ENCODE measurements at places on chromosomes 16 and 17.

DNA sequence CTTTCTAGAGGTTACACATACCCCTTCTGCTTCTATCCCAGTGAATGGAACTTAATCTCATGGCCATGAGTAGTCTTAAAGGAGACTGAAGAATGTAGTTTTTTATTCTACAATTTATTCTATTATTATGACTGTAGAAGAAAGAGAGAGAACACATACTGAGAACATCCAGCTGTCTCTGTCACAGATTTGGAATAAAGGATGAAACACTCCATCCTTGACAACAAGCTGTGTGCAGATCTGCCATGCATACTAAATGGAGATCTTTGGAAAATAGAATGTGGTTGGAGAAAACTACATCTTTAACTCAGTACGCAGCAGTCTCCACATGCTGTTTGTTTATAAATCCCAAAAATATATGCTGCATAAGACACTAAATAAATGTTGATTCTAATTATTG is 54.1 kb upstream of the NUDT7 start:
- DNase-seq: no peak

DNA sequence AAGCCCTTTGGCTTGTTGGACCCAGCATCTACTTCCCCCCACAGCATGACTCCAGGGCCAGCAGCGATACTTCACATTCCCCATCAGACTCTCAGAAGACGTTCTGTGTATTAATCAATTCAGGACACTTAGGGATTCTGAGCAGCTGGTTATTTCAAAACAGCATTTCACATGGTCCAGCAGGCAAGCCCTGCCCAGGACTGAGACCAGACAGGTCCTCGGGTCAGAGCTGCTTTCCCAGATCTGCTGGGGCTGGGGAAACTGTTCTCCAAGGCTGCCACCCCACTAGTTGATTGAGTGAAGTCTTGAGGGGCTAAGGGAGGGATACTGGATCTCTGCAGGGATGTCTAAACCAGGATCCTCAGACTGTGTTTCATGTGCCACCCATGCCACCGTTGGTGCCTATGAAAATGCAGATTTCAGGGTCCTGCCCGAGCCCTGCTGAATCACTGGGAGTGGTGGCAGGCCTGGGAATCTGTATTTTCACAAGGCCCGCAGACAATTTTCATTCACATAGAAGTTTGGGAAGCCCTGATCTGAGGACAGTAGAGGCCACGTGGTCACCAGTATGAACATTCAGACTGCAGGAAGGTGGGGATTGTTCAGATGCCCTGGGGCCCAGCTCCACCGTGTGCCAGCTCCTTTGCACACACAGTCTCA is 40.6 kb upstream of the CDH5 start:
- DNase-seq: no peak

- no peak for DNase-seq
Observed at GRCh38 chr16:86734543-86735460, 156.5 kb downstream of the FOXL1 start.

DNA sequence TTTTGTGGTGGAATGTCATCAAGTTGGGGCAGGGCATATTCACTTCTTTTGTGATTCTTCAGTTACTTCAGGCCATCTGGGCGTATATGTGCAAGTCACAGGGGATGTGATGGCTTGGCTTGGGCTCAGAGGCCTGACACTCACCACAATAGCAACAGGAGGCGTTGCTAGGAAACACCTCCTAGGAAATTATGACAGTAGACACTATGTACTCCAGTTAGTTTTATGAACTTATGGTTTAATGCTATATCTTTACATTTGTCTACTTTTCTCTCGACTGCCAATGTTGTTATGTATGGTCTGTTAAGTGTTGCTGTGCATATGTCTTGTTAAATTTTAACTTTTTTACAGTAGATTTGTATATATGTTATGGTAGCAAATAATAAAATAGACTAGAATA is 788.7 kb upstream of the GOT2 start:
- DNase-seq: no peak

DNA sequence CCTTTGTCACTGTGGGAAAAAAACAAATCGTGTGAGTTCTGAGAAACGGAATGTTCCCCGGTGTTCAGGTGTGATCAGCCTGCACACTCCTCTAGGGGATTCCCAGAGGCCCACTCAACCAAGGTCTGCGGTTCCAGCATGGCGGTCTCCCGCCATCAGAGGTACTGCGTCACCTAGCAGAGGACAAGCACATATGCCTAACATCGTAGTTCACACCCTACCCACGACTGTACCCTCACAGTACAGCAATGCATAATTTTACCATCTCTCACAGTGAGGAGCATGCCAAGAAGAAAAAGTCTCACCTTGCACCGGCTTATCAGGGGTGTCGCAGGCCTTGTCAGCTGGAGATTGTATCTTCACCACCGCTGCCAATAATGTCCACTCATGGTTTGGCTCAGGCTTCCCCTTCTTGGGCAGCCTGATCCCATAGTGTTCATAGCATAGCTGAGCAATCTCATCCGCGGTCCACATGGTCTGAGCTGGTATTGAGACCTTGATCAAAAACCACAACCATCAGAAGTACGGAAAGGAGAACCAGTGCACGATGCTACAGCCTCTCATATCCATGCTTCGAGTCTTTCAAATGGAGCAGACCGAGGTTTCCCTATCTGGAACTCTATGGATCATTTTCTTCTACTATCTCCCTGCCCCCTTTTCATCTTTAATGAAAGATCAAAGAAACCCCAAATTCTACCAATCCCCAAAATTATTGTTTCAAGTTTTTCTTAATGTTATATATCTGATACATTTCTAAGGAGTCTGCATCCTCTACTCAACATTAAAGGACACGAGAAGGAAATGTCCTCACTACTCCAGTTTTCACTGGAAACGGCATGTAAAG is 2.5 kb downstream of the ADAT1 start:
- no peak for DNase-seq

DNA sequence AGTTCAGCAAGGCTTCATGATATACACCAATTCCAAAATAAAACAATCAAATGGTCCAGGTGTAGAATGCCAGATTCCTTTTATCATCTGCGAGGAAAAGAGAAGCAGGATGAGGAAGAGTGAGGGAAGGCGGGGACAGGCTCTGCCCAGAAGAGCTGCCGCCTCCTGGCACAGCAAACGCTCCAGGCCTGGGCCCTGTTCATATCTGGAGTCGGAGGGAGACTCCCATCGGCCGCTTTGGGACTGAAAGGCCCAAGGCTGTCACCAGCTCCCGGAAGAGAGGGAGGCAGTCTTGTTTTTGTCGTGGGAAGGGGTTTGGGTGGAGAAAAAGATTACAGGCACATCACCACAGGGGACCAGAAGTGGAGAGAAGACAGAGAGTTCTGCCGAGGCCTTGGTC is 29.0 kb upstream of the SLC25A19 start:
- DNase-seq: no peak

DNA sequence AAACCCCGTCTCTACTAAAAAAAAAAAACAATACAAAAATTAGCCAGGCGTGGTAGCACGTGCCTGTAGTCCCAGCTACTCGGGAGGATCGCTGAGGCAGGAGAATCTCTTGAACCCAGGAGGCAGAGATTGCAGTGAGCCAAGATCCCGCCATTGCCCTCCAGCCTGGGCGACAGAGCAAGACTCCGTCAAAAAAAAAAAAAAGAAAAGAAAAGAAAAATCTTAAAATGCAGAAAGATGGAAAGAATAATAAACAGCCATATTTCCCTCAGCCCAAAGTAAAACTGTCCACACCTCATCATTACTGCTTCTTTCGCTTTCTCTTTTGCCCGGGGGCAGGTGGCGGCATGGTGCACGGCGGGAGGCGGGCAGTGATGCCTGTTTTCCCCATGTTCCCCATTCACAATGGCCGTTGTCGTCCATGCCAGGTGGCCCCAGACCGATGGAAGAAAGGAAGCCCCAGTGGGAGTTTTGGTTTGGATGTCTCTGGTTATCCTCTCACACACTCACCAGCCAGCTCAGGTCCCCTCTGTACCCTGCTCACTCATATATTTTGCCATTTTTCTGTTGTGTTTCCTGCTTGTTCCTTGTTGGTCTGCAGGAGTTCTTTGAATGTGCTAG is 37.0 kb upstream of the PEMT start:
- no peak for DNase-seq

GRCh38 chr16:28482026-28482425 is 9.8 kb downstream of the CLN3 start:
- no peak for DNase-seq

GRCh38 chr17:49012769-49013255 is 15.6 kb downstream of the IGF2BP1 start:
- no peak for DNase-seq

- no peak for DNase-seq
Observed at GRCh38 chr17:77838748-77839697, 119.5 kb upstream of the TNRC6C start.

- DNase-seq: no peak
Observed at GRCh38 chr17:64223931-64224629, 39.0 kb downstream of the TEX2 start.

GRCh38 chr17:42303694-42304093 is 15.4 kb downstream of the STAT5A start:
- DNase-seq: no peak

DNA sequence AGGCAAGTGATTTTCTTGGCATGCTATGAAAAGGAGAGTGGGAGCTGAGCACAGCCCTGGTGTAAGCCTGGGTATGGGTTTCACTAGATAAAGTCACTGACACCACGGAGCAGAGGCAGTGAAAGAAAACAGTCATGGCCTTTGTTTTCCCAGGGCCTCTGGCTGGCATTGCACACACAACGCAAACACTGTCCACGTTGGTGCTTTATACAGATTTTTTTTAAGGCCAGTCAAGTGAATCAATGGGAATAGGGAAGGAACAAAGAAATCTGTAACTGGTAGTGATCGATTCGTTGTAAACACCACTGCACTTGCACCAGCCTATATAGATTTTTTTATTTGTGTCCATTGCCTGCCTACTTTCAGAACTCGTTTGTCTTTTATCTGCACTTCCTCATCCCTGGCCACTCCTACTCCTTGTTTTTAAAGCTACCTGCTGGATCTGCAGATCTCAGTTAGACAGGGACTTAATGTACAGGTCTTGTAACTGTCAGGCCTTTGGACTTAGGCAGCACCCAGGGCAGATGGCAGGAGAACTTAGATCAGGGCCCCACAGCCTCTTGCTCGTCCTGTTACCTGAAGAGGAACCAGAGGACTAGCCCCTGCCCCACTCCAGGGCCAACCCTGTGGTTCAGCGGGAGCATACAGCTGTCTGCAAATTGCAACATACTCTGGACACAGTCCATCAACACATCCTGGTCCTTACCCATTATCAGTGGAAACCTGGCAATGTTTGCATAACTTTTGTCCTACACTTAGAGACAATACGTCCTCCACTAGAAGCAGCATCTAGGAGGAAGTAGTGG is 10.6 kb upstream of the TMIGD1 start:
- no peak for DNase-seq

DNA sequence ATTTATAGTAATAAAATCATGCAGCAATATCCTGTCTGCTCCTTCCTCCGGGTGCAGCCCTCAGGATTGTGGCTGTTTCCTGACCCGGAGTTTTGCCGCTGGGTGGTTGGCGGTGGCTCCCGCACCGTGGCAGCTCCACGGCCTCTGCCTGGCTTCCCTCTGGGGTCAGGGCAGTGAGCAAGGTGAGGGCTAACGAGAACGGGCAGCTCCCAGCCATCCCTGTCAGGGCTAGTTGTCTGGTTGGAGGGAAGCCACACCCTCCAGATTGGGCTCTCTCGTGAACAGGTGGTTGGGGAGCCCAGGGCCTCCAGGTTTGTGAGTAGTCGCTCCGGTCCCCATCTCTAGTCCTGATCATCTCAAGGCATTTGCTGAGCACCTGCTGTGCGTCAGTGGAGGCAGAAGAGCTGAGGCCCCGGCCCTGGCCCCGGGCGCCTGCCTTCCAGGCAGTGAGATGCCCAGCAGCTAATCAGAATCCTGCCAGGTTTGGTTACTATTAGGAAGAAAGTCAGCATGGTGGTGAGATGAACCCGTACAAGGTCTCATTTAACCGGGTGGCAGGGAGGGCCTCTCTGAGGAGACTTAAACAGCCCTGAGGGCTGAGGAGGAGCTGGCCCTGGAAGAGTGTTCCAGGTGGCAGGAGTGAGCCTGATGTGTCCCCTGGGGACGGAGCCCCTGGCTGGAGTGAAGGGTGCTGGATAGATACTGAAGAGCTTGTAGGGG is 2.3 kb upstream of the NUDT16L1 start:
- no peak for DNase-seq

DNA sequence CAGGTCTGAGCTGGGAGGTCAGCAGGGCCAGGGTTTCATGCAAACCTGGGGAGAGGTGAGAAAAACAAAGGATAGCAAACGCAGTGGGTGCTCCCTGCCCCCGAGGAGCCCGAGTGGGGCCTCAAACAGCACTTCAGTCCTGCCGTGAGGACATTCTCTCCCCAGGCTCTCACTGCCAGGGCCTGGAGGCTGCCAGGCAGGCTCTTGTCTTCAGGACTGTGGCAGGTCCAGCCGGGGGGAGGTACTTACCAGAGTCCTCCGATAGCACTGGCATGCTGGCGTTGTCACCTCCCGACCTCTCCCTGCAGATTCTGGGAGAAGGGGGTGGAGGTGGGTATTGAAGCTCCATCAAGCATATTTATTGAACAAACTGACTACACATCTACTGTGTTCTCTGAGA is 1.3 kb downstream of the MPP3 start:
- no peak for DNase-seq

GRCh38 chr16:54816471-54816870 is 114.2 kb upstream of the IRX5 start:
- DNase-seq: no peak

- no peak for DNase-seq
Observed at GRCh38 chr17:40108970-40109824, 8.8 kb upstream of the NR1D1 start.

DNA sequence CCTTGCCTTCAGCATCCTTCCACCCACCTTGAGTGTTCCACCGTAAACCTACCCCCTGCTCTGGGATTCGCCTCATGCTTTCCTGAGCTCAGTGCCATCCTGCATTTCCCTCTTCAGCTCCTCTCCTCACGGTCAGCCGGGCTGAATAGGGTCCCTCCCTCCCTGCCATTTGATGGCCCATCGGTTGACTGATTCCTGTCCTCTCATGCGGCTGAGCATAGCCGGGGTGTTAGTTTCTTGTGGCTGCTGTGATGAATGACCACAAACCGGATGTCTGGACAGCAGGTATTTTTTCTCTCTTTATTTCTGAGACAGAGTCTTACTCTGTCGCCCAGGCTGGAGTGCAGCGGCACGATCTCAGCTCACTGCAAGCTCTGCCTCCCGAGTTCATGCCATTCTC is 44.1 kb upstream of the MGAT5B start:
- no peak for DNase-seq

- DNase-seq: no peak
Observed at GRCh38 chr16:88487920-88488851, 35.1 kb downstream of the ZFPM1 start.

DNA sequence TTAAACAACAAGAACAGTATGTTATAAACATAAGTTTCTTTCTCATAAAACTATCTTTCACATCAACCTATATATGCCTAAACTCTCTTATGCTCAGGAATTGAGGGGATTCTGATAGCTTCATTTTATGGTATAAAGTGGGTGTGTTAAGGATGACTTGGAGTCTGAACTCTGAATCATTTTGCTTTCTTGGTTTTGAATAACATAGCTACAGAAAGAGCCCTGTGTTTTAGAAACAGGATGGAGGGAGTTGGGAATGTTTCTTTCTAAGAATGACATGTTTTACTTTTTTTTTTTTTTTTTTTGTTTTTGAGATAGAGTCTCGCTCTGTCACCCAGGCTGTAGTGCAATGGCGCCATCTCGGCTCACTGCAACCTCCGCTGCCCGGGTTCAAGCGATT is 50.1 kb downstream of the RHOT1 start:
- no peak for DNase-seq

GRCh38 chr17:33864758-33865229 is 390.3 kb upstream of the CCL2 start:
- no peak for DNase-seq

GRCh38 chr17:44132275-44132821 is 8.9 kb upstream of the HDAC5 start:
- no peak for DNase-seq

GRCh38 chr17:10198509-10199249 is at the start of gene GAS7:
Gene GAS7 (minus strand): TSS chr17:10198606.
- no peak for DNase-seq
